ENCODE measurements at places on chromosomes 5 and 9.

DNA sequence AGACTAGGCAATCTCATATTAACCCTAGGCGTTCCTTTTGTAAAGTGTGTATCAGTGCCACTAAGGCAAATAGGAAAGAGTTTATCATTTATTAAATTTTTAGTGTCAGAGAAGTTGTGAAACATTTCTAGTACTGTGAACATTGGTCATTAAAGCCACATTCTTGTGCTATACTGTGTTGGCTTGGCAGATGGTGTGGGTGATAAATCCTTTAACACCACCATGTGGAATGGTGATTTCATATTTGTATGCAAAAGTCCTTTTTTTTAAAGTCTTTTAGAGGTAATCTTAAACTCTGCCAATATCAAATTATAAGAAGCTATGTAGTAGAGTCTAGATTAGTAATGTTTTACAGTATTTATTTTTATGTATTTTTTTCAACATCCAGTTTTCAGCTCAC lies 18.1 kb downstream of the SLC12A2 start:
- DNase-seq, result no peak

- DNase-seq, result no peak
Measured at GRCh38 chr5:80190960-80191359, 64.9 kb downstream of the SERINC5 start.

GRCh38 chr5:93929131-93929530 lies 187.7 kb upstream of the POU5F2 start:
- DNase-seq, result no peak

DNA sequence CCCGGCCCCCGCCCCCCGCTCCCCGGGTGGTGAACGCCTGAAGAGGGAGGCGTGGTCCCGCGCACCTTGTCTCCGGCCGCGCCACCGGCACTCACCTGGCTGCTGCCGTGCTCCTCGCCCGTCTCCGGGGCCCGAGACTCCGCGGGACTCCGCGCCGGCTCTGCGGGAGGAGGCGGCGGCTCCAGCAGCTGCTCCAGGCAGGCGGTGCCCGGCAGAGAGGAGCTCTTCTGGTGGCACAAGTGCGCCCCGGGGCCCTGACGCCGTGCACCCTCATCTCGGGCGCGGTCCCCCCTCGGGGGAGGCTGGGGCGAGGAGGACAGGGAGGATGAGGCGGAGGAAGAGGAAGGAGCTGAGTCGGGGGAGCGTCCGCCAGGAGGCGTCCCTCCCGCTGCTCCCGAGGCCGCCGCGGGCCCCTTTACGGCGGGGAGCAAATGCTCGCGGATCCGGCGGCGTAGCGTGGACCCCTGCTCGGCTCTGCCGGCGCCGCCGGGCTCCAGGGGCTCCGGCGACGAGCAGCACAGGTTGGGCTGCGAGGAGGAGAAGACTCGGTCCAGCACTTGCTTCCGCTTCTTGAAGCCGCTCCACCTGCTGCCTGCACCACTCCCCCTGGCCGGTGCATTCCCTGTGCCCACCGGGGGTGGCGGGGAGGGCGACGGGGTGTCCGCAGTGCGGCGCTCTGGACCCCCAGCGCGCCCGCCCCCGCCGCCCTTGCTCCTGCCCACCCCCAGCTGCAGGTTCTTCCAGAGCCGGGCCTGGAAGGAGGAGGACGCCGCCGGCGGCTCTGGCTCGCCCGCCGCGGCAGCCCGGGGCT lies 928 bp downstream of the MCTP1 start:
- DNase-seq, result peak; percentile 38

DNA sequence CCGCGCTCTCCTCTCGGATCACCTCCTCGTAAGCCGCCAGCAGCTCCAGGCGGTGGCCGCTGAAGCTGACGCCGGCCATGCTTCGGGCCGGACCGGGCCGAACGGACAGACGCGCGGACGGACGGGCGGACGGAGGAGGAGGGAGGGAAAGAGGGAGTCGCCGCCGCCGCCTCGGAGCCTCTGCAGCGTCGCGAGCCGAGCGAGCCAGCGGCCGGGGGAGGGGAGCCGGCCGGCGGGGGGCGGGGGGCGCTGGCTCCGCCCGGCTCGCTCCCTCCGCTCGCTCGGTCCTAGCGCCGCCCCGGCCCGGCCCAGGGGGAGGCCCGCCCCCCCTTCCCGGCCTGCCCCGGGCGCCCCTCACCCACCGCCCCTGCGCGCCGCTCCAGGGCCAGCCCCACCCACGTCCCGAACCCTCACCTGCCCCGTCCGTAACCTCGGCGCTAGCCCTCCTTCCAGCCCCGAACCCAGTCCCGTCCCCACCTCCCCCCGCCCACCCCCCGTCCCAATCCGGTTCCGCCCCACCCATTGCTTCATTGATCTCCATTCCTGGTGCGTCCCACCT lies at the start of gene DBN1:
Gene DBN1, minus strand, starts transcription at position 192 of the 559 bp plus-strand sequence. Its CDS starts 113 bp downstream, at position 79.
- peak; percentile 72 for DNase-seq

GRCh38 chr5:80184235-80185023 lies 71.4 kb downstream of the SERINC5 start:
- DNase-seq, result no peak

DNA sequence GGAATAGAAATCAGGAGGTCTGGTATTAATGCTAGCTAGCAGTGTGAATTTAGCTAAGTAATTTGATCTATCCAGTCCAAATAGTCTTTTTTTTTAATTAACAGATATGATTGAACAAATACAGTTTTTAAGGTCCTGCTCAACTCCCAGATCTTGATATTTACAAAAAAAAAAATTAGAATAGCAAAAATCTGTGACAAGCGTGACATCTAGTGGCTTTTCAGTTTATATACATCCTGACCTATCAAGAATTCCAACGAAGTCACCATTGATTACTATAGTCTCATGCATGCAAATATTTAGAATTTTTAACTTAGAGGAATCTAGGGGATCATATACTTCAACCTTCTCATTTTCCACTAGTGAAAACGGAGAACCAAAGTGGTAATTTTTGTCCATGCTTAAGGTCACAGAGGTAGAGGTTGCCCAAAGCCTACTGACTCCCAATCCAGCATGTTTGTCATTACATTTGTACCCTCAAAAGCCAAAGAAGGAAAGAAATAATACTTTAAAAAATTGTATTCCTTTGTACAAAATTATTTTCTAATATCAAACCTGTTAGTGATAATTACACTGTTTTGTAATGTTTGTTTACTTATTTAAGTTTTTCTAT lies 17.6 kb upstream of the TARS1 start:
- DNase-seq, result peak; percentile 62

- DNase-seq, result no peak
Measured at GRCh38 chr5:108827131-108827530, 79.4 kb downstream of the FER start.

GRCh38 chr5:122187426-122187825 lies 58.1 kb downstream of the ZNF474 start:
- no peak for DNase-seq

- DNase-seq, result peak; percentile 38
Measured at GRCh38 chr9:105911104-105911911, 217.0 kb downstream of the TMEM38B start.

DNA sequence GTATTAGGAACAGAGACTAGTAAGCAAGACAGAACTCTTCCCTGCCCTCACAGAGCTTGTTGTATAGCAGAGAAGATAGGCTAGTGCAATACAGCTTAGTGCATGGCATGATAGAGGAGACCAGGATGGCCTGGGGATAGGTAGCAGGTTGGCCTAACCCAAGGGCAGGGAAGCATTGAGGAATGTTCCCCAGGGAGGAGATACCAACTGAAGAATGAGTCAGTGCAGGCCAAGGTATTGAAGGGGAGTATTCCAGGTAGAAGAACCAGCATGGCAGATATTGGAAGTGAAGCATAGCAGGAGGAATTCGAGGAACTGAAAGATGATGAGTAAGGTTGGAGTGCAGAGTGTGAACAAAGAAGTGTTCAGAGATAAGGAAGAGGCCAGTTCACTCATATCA lies 138.6 kb upstream of the DHFR start:
- no peak for DNase-seq

Data from ELR (cell line).